Cerebellum (tissue), 4 donors: ENCODE measurements at places on chromosomes 1 and 21. TPM values are rescaled to one million over a fixed set of nuclear protein-coding genes. Genes with fewer than 3 reads are reported as not detected.

DNA sequence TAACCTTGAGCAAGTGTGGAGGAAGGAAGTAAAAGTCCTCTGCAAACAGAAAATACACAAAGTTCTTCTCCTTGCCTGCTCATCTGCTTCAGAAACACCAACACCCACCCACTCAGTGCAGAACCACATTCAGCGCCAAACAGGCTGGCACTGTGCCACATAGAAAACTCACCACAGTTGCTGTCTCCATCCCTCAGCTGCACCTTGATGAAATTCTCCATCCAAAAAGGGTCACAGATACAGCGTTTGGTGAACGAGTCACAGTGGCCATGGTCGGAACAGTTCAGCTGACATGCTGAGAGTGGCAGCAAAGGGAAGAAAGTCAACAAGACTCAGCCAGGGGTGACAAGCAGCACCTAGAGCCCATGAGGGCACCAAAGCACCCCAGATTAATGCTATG is 114.5 kb downstream of the KIAA0319L start:
- no peak for DNase-seq

- DNase-seq = no peak
Measured at GRCh38 chr1:66571789-66572188, 37.8 kb downstream of the SGIP1 start.

DNA sequence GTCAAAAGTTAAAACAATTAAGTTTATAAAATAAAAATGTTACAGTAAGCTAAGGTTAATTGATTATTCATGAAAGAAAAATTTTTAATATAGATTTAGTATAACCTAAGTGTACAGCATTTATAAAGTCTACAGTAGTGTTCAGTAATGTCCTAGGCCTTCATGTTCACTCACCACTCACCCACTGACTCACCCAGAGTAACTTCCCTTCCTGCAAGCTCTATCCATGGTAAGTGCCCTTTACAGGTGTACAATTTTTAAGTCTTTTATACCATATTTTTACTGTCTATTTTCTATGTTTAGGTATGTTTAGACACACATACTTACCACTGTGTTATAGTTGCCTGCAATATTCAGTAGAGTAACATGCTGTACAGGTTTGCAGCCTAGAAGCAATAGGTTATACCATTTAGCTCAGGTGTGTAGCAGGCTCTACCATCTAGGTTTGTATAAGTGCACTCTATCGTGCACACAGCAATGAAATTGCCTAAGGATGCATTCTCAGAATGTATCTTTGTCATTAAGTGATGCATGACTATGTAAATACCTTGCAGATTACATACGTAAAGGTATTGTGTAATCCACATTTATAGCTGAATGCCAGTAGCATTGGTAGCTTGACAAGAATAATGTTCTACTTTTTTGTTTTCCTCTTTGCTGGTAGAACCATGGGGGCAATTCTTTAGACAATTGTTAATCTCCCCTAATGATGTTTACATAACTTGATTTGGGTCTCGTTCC is 35.7 kb upstream of the GPR88 start:
- DNase-seq = no peak

GRCh38 chr1:112923959-112924349 is 32.0 kb downstream of the SLC16A1 start:
- DNase-seq = no peak

Gene RBP7
- total RNA-seq = not detected

Gene MAB21L3
- 0.36 TPM for total RNA-seq
